Suprapubic skin (tissue), 4 donors: ENCODE measurements at places on chromosomes 6 and 20. TPM values are rescaled to one million over a fixed set of nuclear protein-coding genes. Genes with fewer than 3 reads are reported as not detected.

DNA sequence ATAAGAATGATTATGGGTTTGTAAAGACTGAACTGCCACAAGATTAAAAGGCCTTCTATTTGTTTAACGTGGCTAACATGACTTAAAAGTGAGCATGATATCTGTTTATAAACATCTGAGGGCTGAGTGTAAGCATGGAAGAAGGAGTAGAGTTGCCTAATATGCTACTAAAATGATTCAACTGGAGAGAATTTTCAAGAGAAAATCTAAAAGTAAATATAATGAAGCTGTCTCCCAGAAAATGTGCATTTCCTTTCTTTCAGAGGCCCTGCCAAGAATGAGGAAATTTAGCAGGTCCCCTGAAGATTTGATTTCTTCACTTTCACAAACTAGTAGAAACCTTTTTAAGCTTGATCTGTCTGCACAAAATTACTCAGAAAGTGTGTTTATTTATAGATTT, 4.2 kb upstream of the EYA4 start:
- H3K36me3 ChIP-seq = no peaks in the 10 kb centered on the region
- peaks cover 14% of the 10 kb centered on the region for H3K4me1 ChIP-seq
- no peak overlapping the region for H3K4me3 ChIP-seq
- no peak for DNase-seq
- peaks cover 24% of the 10 kb centered on the region for H3K27me3 ChIP-seq

DNA sequence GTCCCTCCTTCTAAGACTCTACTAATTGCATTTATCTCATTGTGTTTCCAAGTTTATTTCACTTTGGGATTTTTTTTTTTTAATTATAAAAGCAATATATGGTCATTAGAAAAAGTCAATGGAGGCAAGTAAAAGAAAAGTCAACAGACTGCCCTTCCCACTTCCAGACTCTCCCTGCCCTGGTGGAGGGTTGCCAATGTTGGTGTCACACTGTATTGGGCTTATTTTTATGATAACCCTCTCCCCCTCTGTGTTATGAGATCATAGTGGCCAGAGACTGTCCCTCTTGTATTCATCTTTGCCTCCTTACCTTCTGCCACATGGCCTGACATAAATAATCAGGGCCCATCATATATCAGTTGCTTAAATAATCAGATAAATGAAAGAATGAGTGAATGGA, 63.4 kb downstream of the LRRC1 start:
- H3K27ac ChIP-seq = peak overlapping the region; percentile 40
- H3K36me3 ChIP-seq = no peaks in the 10 kb centered on the region
- H3K4me3 ChIP-seq = no peak overlapping the region
- peaks cover 55% of the 10 kb centered on the region for H3K4me1 ChIP-seq
- no peak for DNase-seq

The TPD52L1 gene
- total RNA-seq = 180 TPM

- peak overlapping the region; percentile 61 for H3K27ac ChIP-seq
- no peak for DNase-seq
- no peaks in the 10 kb centered on the region for H3K27me3 ChIP-seq
- H3K4me3 ChIP-seq = no peak overlapping the region
Measured at GRCh38 chr6:22828179-22829062, 259.1 kb downstream of the HDGFL1 start.

The RAET1G gene
- total RNA-seq = 3.4 TPM

The PARD6B gene
- total RNA-seq = 7.8 TPM

The ADGRF5 gene
- 12.0 TPM for total RNA-seq

DNA sequence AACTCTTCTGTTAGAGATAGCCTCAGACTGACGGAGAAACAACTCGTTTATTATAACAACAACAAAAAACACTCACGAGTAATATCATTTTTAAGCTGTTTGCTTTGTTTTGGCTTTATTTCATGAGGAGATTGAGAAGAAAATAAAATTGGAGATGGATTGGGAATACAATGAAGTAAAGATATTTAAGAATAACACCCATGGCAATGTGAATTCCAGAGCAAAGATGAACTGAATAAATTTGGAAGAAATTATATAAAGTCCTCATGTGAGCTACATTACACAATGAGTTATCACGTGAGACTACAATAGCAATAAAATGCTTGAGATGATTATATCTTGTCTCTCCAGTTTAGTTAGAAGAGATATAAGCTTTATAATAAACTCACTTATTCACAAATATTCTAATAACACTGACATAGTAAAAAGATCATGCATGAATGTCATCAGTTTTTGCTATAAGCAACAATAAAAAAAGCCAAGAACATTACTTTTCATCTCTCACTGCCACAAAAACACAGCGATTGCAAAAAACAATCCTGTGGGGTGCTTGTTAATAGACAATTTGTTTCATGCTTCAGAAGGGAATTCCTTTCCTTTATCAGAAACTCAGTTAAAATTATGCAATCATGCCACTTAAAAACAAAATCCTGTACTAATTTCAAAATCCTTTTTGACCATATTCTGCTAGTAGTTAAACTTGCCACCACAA, 696.7 kb upstream of the MARCKS start:
- no peak overlapping the region for H3K4me3 ChIP-seq
- H3K36me3 ChIP-seq = no peaks in the 10 kb centered on the region
- no peaks in the 10 kb centered on the region for H3K27me3 ChIP-seq
- H3K4me1 ChIP-seq = no peaks in the 10 kb centered on the region

DNA sequence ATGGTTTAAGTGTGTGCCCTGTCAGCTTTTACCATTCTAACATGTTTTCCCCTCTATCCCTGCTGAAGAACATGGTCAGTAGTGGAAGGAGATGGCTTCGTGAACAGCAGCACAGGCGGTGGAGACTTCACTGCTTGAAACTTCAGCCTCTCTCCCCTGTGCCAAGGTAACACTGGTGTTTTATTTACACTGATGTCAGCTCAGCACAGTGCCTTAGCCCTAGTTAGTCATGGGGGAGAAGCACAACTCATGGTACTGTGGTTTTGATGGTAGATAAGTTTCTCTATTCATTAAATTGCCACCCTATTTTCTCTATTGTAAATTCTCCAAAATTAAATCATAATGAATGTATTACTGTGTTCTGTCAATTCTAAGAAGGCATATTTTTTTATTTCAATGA, 56.6 kb downstream of the MTHFD1L start:
- no peak for DNase-seq
- H3K4me1 ChIP-seq = no peaks in the 10 kb centered on the region
- no peaks in the 10 kb centered on the region for H3K36me3 ChIP-seq
- no peaks in the 10 kb centered on the region for H3K27me3 ChIP-seq

- H3K27me3 ChIP-seq = peaks cover 4% of the 10 kb centered on the region
- no peak overlapping the region for H3K27ac ChIP-seq
Measured at GRCh38 chr6:25706314-25707014, 48.1 kb upstream of the SLC17A4 start.

GRCh38 chr6:24460966-24461365, 28.4 kb downstream of the GPLD1 start:
- H3K4me1 ChIP-seq = no peaks in the 10 kb centered on the region
- H3K27me3 ChIP-seq = no peaks in the 10 kb centered on the region
- DNase-seq = no peak

The CCNC gene
- 38.4 TPM for total RNA-seq

The C6orf89 gene
- 29.8 TPM for total RNA-seq
